Right ventricle myocardium superior (tissue), 1 donor: ENCODE measurements at places on chromosomes 1 and 21. TPM values are rescaled to one million over a fixed set of nuclear protein-coding genes. Genes with fewer than 3 reads are reported as not detected.

The IBA57 gene
- total RNA-seq: 14.8 TPM

The CAPN8 gene
- total RNA-seq: not detected

GRCh38 chr1:113641396-113641795 is 117.9 kb downstream of the PHTF1 start:
- DNase-seq: no peak

- no peak for DNase-seq
Measured at GRCh38 chr1:1230656-1231399, 973 bp downstream of the SDF4 start.

DNA sequence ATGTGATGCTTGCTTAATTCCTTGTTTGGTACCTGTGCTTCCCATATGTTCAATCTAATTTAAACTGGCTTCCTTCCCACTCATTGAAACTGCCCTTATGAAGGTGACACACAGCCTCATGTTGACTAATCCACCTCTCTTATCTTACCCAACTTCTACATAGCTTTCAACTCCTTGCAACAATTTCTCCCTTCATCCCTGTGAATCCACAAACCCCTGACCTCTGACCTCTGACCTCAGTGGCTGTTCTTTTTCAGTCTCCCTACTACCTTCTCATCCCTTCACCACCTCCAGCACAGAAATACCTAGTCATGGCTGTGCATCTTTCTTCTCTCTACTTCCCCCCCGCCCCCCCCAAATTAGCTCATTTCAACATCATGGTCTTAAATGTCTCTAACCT is 144.5 kb downstream of the TTLL7 start:
- no peak for DNase-seq

- DNase-seq: no peak
Measured at GRCh38 chr1:239058190-239058589, 328.2 kb upstream of the CHRM3 start.
